ENCODE measurements at places on chromosomes 5 and 9.

GRCh38 chr5:123425431-123425830 lies 2.2 kb upstream of the CEP120 start:
- DNase-seq = no peak

- no peak for DNase-seq
These were observed 69.3 kb downstream of the OLFM1 start for GRCh38 chr9:135156525-135157510.

DNA sequence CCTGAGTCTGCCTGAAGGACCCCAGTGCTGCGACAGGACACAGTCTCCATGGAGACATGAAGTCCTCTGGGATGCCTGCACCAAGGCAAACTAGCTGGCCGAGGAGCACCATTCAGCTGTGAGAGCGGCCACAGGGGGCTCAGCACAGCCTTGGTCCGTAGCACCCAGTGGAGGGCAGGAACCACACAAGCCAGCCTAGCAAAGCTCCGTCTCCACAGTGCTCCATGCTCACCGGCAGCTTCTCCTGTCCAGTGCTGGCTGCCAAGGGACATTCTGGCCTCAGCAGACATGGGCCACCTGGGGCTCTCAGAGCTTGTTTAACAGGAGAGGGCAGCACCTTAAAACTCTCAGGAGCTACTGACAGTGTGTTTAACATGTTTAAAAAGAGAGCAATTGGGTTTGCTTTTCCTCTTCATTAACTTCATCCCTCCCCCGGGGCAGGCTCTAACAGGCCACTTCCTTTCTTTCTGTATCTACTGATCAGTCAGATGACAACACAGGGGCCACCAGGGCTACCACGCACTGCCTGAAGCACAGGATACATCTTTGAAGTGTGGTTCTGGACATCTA lies 57.0 kb downstream of the SECISBP2 start:
- DNase-seq = no peak

DNA sequence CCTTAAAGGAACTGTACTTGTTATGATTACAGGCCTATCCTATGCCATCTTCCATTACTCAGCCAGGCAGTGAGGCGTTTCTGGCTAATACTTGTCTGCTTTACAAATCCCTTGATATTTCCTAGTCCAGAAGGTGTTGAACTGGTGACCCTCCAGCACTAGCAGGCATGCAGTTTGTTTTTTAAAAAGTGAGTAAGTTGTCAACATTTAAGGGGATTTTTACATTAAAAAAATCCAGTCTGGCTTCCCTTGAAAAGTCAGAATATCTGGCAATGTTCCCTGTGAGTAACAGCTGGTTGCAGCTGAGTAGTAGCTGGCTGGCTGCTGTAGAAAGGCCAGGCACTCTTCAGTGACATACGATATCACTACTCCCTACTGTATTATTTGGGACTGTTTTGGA lies 21.8 kb downstream of the GRIN3A start:
- DNase-seq = no peak

- DNase-seq = no peak
These were observed 94.8 kb downstream of the SLC1A3 start for GRCh38 chr5:36701085-36701698.
